ENCODE measurements at places on chromosomes 3 and 15.

- DNase-seq = no peak
These were observed 71.3 kb downstream of the CLSTN2 start for GRCh38 chr3:140006331-140006730.

GRCh38 chr15:38662033-38662802, 97.6 kb upstream of the RASGRP1 start:
- DNase-seq = no peak

DNA sequence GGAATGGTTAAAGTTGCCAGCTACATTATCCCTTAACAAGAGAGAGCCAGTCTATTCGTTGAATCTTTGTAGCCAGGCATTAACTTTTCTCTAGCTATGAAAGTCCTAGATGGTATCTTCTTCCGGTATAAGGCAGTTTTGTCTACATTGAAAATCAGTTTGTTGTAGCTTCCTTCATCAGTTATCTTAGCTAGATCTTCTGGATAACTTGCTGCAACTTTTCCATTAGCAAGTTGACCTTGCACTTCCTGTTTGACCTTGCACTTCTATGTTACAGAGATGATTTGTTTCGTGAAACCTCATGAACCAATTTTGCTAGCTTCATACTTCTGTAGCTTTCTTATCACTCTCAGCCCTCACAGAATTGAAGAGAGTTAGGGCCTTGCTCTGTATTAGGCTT, 24.1 kb downstream of the TOPAZ1 start:
- no peak for DNase-seq

DNA sequence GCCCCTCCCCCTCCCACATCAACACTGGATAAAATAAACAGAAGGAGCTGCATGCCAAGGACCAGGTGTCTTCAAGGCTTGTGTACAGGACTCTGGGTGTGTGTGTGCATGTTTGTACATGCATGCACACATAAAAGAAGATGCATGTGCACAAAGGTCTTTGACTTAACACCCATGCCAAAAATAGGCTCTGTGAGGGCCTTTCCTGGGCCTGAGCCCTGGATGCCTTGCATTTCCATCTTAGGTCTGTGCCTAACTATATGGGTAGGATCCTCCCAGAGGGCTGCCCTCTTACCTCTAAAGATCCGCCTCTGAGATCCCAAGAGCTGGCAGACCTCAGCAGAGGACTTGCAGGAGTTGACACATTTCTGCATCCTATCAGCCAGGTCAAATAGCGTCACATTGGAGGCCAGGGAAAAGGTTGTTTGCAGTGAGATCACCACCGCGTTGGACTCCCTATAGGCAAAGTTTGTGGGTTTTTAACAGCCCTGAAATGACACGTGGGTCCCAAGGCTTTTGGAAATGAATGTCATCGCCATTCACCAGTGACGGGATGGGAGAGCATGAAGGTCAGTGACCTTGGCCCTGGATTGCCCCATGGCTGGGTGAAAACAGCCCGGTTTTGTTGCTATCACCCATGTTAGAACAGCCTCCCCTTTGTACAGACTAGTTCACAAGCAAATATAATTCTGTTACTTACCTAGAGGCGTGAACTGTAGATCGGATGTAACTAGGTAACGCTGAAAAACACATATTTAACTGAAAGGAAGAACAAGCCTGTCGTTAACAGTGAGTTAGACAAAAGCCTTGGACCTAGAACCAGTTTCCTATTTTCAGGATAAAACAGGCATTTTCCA, 54.0 kb downstream of the HEG1 start:
- DNase-seq = no peak

DNA sequence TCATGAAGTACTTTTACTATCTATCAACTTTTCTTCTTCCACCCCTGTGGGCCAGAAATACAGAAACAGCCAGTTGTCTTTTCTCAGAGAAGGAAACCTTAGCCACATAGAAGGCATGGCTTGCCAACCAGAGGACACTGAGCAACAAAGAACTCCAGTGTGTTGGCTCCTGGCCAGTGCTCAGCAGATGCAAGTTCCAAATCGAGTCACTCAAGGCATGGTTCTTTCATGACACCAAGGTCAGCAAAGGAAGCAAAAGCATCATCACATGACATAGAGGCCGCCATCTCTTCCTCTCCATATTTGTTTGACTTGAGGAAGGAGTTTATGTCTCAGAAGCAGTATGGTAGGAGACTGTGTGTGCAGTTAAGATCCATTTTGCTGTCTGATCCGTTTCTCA, 92.2 kb downstream of the MYLK start:
- DNase-seq = no peak

GRCh38 chr15:66654739-66655375, 47.2 kb upstream of the SMAD6 start:
- DNase-seq = no peak

DNA sequence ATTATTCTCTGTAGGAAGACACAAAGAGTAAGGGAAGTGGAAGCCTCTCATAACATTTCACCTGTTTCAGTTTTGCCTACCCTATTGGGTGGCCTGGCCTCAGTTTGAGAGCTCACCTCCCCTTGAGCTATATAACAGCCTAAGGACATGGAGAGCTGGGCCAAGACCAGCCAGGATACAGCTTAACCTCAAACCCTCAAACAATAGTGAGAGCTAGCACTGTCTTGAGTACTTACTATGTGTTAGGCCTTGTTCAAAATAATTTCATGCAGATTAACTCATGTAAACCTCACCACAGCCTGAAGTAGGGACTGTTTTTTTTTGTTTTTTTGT, 15.0 kb upstream of the TBL1XR1 start:
- DNase-seq = no peak

DNA sequence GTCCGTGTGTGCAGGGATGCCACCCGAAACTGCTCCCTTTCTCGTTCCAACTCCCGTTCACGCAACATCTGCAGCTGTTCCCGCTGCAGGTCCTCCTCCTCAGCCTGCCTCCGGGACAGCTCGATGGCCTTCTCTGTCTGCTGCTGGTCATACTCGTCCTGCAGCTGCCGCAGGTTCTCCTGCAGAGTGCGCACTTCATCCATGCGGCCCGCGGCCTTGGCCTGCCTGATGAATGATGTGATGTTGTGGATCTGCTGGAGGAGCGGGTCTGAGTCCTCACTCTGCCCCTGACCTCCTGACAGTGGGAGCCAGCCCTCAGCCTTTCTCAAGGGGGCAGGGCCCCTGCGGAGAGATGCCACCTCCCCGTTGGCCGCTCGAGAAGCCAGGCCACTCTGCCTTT, 9.4 kb upstream of the MRPS25 start:
- no peak for DNase-seq

DNA sequence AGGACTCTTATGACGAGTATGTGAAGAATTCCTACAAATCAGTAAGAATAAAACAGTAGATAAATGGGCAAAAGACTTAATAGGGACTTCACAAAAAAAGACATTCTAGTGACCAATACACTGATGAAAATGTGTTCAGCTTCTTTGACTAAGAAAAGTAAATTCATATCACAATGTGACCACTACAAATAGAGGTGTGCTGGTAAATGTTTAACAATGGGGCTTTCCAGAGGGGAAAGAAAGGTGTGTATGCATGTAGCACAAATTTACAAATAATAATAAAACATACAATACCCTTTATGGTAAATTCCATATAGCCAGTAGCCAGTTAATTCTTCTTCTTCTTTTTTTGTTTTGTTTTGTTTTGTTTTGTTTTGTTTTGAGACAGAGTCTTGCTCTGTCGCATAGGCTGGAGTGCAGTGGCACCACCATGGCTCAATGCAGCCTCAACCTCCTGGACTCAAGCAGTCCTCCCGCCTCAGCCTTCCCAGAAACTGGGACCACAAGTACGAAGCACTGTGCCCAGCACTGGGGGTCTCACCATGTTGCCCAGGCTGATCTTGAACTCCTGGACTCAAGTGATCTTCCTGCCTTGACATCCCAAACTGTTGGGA, 17.5 kb upstream of the NMD3 start:
- no peak for DNase-seq

DNA sequence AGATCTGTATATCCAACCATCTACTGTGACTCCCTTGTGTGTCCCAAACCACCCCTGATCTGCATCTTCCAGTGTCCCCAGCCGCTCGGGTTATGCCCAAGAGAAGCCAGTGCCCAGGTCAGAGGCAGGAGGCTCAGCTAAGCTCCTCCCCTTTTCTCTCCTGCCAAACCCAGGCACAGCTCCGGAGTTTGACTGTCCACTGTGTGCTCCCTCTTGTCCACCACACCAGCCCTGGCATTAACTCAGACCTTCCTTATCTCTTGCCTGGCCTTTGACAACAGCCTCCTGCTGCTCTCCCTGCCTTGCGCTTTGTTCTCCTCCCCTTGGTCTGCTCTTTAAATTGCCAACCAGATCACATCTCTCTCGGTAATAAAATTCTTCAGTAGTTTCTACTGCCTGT, 39.3 kb downstream of the DGKG start:
- DNase-seq = no peak

DNA sequence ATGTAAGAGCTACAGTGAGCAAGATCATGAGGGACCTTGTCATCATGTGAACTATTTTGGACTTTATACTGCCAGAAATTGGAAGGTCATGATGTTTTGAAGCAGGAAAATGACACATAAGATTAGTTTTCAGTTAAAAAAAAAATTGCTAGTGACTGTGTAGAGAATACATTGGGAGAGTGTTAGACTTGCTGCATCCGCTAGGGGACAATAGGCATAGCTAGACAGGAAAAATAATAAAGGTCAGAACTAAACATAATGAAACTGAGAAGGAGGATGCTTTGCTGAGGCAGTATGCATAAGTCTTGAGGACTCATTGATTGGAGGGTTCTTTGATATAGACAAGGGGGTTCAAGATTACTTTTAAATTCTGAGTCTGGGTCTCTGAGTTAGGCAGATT, 275.8 kb upstream of the KCNH8 start:
- no peak for DNase-seq

GRCh38 chr3:105538483-105538882, 171.8 kb downstream of the ALCAM start:
- DNase-seq = no peak

- no peak for DNase-seq
These were observed 65.5 kb downstream of the WHAMM start for GRCh38 chr15:82874961-82875360.

DNA sequence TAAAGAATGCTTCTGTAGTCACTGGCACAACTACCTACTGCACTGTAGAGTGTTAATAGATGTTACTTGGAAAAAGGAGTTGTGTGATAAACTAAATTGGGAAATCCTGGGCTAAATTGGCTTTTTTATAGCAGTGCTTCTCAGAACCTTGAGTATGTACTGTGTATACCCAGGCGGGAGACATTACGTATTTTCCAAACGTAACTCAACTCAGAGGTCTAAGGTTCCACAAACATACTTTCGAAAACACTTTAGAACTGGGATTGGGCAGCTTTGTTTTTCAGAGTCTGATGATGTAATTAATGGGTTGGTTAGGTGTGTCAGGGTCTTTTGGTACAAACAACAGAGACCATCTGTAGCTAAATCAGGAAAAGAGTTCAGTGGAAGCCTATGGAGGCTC, 53.5 kb upstream of the CHST2 start:
- DNase-seq = no peak

DNA sequence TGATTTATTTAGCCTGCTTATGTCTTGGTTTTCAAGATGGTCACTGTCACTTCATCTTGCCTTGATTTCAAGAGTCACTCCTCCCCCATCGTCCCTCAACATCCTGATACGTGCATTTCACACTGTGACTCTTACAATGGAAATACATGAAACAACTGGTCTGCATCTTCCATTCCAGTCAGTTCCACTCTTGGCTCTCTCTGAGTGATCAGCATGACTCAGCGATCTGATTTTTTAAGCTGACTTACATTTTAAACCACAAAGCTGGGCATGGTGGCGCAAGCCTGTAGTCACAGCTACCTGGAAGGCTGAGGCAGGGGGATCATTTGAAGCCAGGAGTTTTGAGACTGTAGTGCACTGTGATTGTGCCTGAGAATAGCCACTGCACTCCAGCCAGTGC, 271.2 kb upstream of the ROPN1 start:
- no peak for DNase-seq

- DNase-seq = no peak
These were observed 121.9 kb downstream of the NEO1 start for GRCh38 chr15:73174171-73174570.

DNA sequence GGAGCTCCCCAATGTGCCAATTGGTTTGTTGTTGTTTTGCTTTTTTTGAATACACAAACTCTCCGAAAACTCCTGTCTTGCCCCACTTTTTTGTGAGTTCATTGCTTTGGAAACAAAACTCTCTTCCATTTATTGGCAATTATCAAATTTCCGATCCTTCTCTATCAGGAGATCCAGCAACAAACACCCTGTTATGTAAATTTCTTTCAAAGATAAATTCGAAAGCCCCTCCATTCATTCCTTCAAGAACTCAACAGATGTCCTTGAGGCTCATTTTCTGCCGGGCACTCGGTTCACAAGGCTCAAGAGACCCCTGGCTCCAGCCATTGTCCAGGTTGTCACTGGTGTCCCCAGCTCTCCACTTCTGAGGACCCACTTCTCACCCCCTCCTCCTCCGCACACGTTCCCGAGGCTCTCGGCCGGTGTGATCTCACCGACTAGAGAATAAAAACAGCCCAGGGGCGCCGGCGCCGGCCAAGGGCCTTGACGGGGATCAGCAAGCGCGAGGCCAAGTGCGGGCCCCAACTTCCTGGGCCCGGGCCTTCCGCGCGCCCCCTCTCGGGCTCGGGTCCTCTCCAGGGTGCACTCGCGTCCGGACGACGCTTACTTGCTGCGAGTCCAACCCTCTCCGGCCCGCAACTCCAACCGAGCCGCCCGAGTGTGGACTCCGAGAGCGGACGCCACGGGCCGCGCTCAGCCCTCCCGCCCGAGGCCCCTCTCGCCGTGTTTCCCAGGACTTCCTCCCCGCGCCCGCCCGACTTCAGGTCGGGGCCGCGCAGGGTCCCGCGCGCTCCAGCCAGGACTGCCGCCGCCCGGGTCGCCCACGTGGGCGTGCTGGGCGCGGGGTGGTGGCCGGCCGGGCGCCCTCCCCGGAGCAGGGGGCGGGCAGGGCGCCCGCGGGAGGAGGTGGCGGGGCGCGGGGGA, 533 bp upstream of the SMAD3 start:
- DNase-seq = no peak

DNA sequence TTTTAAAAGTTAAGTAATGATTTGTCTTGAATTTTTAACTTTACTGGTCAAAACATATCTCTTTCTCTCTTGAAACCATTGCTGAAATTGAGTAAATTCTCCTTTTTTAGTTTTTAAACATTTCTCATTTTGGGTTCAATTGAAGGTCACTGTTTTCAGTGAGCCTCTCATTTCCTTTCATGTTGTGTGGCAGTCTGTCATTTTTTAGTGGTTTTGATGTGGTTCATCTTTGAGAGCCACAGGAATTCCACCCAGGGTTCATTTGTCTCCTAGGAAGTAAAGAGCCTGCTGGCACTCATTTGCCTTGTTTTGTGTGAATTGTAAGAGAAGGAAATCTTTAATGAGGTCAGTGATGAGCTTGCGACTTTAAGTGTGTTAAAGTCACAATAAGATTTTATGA, 10.4 kb downstream of the CLDN11 start:
- no peak for DNase-seq

GRCh38 chr3:116288485-116288884, 156.8 kb downstream of the LSAMP start:
- DNase-seq = no peak

Measured in NCI-H1436 treated with DMSO at 0.1 percent for 48 hours (cell line).